ENCODE measurements at places on chromosomes 6 and 20. TPM values are rescaled to one million over a fixed set of nuclear protein-coding genes. Genes with fewer than 3 reads are reported as not detected.

GRCh38 chr6:156889469-156889868 lies 112.3 kb downstream of the ARID1B start:
- no peaks in the 10 kb centered on the region for H3K36me3 ChIP-seq
- no peak overlapping the region for H3K27ac ChIP-seq
- H3K27me3 ChIP-seq = no peaks in the 10 kb centered on the region
- H3K4me3 ChIP-seq = no peak overlapping the region

DNA sequence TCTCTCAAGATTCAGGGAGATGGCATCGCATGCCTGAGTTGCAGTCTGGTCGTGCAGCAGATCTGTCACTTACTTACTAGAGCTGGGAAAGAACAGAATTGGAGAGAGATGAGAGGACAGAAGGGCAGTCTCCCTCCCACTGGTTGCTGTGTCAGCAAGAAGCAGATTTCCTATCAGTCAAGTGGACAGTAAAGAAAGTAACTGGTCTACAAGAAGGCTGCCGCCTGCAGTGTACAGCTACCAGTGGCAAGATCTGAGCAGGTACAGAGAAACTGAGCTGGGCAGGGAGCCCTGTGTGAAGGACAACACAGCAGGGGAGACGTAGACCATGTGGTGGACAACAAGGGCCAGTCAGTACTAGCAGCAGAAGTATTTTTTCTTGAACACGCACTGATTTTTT lies 49.5 kb upstream of the PCSK2 start:
- H3K27me3 ChIP-seq = no peaks in the 10 kb centered on the region
- no peak overlapping the region for H3K27ac ChIP-seq
- H3K4me1 ChIP-seq = no peaks in the 10 kb centered on the region
- no peaks in the 10 kb centered on the region for H3K36me3 ChIP-seq

DNA sequence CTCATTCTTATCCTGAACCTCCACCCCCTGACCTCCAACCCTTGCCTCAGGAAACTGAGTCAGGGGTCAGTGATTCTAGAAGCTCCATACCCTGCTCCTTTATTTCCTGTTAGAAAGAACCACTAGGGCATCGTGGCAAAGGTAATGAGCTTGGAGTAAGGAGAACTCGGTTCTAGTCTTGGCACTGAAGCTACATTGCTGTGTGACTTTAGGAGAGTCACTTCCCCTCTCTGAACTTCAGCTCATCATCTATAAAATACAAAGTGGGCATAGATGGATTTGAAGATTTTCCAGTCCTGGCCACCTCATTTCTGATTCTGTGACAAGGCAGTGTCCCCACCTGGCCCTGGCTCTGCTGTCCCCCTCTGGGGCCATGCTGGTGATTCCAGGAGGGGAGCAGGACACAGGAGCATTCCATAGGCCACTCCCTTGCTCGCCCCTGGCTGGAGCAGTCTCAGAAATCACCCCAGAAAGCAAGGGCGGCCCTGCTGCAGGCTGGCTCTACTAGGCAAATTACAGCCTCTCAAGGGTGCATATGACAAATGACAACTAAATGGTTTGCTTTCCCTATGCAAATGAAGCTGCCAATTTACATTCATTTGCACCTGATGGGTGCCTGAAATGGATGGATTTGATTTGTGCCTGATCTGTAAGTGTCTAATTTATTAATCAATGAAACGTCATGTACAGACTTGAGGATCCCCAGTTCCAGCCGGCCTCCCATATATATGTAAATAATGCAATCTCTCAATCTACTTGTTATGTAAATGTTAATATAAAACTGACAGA lies 62.2 kb downstream of the LRFN2 start:
- DNase-seq = no peak
- no peaks in the 10 kb centered on the region for H3K36me3 ChIP-seq

GRCh38 chr6:160265869-160266476 lies 7.4 kb upstream of the SLC22A2 start:
- H3K36me3 ChIP-seq = no peaks in the 10 kb centered on the region
- no peak overlapping the region for H3K4me3 ChIP-seq
- H3K27ac ChIP-seq = no peak overlapping the region
- no peak for DNase-seq

DNA sequence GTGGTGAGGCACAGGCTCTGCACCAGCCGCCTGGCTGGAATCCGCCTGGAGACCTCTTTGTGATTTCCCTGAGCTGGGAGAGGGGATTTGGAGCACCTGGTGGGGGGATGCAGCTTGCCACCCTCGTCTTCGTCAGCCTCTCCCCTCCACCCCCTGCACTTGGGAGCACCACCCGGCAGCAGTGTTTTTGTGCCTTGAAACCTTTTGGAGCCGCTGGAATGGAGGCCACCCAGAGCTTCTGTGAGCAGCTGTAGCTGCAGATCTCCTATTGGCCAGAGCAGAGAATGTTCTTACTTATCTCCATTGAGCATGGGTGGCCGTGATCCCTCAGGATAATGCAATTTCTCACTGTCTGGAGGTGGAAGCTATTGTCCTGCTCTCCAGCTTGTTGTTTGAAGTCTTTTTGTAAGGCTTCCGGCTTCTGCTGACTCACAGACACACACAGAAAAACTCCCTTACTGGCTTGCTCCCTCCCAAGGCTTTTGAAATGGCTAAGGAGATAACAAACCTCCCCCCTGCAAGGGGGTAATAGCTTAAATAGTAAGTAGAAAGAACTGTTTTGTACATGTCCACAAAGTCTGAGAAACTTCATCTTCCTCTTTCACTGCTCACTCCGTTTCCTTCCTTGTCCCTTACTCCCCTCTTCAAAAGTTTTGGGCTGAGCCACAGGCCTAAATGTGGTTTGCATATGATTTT lies 271.2 kb downstream of the PRL start:
- H3K27me3 ChIP-seq = no peaks in the 10 kb centered on the region
- no peak for DNase-seq
- no peaks in the 10 kb centered on the region for H3K4me1 ChIP-seq
- H3K27ac ChIP-seq = peak overlapping the region; percentile 39

DNA sequence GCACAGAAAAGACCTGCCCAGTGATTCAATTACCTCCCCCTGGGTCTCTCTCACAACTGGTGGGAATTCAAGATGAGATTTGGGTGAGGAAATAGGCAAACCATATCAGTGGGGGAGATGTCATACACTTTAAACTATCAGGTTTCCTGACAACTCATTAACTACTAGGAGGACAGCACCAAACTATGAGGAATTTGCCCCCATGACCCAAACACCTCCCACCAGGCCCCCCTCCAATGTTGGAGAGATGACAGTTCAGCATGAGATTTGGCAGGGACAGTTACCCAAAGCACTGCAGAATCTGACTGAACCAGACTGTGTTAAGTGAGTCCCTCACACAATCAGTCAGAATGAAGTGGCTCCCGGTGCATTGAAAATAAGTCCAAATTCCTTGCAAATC lies 148.0 kb downstream of the TTLL2 start:
- no peaks in the 10 kb centered on the region for H3K36me3 ChIP-seq
- H3K27ac ChIP-seq = no peak overlapping the region
- no peaks in the 10 kb centered on the region for H3K27me3 ChIP-seq
- no peak overlapping the region for H3K4me3 ChIP-seq

DNA sequence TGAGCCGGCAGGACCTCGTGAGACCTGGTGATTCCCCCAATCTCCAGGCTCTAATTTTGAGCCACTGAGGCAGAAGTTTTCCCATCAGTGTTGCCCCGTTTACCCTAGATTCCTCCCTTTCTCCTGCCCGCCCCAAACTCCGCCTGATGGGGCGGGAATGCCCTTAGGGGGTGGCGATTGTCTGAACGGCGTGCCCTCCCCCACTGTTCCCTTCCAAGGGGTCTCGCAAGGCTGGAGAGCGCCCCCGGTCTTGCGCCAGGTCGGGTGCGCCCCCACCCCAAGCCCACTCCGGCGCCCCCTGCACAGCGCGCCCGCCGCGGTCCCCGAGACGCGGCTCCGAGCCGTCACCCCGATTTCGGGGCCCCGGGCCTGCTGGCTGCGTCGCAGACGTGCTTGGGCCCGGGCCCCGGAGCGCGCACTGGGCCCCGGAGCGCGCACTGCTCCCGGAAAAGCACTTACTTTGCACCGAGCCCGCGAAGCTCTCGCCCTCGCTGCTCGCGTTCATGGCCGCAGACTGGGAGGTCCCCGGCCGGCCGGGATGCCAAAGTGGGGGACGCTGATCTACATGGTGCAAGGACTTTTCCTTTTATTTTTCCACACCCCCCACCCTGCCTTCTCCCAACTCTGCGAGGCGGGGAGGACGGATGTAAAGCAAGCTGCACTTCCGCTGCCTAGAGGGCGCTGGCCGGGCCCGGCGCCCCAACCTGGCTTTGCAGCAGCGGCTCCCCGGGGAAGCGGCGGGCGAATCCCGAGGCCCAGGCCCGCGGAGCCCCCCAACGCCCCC lies at the start of gene ZFP64:
TSS of gene ZFP64 (minus strand) at position 648 of the 784 bp plus-strand sequence. CDS start at position 505, 143 bp downstream.
- peak within 1 kb of the TSS; percentile 97 for H3K4me3 ChIP-seq
- DNase-seq = peak; percentile 90
- H3K36me3 ChIP-seq = no peaks in the 10 kb centered on the region
- H3K27ac ChIP-seq = peak within 1 kb of the TSS; percentile 55
- no peaks in the 10 kb centered on the region for H3K27me3 ChIP-seq

DNA sequence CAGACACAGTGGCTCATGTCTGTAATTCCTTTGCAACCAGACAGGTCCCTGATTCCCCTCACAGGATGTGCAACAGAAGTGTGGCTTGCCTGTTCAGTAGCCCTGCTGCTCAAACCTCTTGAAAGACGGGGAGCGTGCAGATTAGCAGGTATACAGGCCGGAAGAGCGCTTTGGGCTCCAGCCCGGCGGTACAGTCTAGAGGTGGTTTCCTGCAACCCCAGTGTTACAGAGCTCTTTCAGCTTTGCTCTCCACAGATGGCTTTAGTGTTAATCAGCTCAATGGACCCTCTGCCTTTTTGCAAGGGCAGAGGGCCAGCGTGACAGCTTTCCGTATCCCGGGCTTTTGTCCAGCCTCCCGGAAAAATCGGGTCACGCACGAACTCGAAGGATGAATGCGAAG lies 67.2 kb upstream of the TNFRSF21 start:
- H3K27ac ChIP-seq = no peak overlapping the region
- H3K4me3 ChIP-seq = no peak overlapping the region
- no peak for DNase-seq
- peaks cover 11% of the 10 kb centered on the region for H3K4me1 ChIP-seq
- H3K27me3 ChIP-seq = no peaks in the 10 kb centered on the region

DNA sequence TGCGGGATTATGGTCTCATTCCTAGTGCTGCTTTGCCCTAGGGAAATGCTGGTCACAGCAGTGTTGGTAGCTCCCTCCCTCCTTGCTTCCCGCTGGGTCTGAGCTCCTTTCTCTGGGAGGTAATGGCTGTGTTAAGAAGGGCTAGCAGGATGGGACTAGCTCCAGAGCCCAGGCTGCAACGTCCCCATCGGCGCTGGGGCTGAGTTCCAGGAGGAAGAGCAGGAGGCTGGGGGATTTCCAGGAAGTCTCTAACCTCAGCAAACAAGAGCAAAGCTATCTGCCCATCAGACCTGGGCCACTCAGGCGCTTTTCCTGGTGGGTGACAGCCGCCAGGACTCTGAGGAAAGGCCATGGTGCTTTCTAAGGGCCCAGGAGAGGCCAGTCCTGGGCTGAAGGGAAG lies 174.2 kb downstream of the DLL1 start:
- no peak for DNase-seq
- H3K27me3 ChIP-seq = no peaks in the 10 kb centered on the region
- H3K27ac ChIP-seq = no peak overlapping the region
- H3K36me3 ChIP-seq = no peaks in the 10 kb centered on the region

DNA sequence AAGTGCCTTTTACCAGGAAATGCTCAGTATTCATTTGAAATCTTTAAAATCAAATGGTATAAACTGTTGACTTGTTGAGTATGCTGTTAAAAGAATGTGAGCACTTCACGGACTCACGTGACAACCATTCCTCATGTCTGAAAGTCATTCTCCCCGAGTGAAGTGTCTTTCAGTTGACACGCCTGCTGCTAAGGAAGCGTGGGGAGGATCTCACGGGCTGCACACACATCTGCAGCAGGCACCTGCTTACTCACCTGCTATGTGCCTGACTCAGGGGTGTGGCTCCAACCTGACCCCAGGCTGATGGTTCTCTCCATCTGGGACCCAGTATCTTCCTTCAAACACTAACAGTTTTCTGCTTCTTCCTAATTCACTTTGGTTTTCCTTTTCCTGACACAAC lies 32.7 kb downstream of the WDR27 start:
- H3K36me3 ChIP-seq = peaks cover 3% of the 10 kb centered on the region
- DNase-seq = no peak
- no peaks in the 10 kb centered on the region for H3K4me1 ChIP-seq
- no peak overlapping the region for H3K27ac ChIP-seq
- no peaks in the 10 kb centered on the region for H3K27me3 ChIP-seq
- H3K4me3 ChIP-seq = no peak overlapping the region

DNA sequence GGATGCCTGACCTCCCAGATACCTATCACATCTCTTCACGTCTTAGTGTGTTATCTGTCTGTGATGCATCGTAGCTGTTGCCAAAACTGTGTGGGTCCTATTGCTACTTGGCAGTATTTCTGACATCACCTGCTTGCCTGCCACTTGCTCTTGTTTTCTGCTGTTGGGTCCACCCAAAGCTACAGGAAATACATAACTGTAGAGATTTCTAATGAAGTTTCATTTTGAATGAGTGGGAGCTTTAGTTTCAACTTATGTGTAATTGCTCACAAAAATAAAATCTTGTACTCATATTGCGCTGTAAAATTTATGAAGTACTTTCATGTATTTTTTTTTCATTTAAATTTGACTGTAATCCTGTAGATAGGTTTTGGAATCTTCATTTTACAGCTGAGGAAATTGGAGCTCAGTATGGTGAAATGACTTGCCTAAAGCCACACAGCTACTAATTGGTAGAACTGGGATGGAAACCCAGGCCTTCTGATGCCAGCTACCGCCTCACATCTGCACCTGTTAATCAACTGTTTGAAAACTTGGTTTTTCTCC lies 113.6 kb upstream of the MAN1A1 start:
- H3K4me1 ChIP-seq = no peaks in the 10 kb centered on the region
- no peaks in the 10 kb centered on the region for H3K36me3 ChIP-seq
- H3K27me3 ChIP-seq = no peaks in the 10 kb centered on the region

DNA sequence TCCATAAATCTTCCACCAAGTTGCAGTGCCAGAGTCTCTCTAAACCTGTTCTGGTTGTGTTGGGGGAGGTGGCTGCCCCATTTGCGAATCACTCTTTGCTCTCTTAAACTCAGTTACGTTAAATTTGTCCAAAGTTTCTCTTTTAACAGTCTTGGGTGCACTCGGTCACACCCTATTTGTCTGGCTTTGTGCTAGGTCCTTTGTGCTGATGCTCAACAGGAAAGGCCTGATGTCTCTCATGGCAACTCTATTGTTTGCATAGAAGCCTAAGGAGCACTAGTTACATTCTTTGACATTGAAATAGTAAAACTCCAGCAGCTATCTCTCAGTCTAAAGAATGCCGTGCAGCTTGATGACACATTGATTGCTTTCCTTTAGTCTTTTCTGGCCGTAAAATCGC lies 105.1 kb downstream of the TRMT11 start:
- peak overlapping the region; percentile 51 for H3K27ac ChIP-seq
- H3K36me3 ChIP-seq = no peaks in the 10 kb centered on the region
- no peak overlapping the region for H3K4me3 ChIP-seq
- DNase-seq = peak; percentile 4
- H3K4me1 ChIP-seq = no peaks in the 10 kb centered on the region
- H3K27me3 ChIP-seq = no peaks in the 10 kb centered on the region

SLC25A27 gene
- not detected for total RNA-seq

BNIP5 gene
- total RNA-seq = 0.50 TPM

FAM162B gene
- total RNA-seq = not detected
